ENCODE measurements at places on chromosomes 6 and 20.

GRCh38 chr6:72083976-72084375 lies 197.6 kb downstream of the RIMS1 start:
- DNase-seq = no peak

DNA sequence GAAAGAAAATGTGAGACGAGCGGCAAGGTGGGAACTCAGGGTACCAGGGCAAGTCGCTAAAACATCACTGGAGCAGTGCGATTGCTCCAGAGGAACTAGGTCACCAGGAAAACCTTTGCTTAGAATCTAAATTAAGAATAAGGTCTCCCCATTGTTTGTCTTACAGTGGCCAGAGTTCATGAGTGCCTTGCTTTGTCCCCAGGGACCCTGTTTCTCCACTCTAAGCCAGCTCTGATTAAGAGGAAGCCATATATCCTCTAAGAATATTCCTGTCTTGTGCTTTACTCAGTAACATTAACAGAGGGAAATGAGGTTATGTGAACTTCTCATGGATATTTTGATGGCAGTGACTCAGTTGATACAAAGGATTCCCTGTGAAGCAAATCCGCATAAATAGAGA lies 305.8 kb downstream of the CD83 start:
- DNase-seq = no peak

DNA sequence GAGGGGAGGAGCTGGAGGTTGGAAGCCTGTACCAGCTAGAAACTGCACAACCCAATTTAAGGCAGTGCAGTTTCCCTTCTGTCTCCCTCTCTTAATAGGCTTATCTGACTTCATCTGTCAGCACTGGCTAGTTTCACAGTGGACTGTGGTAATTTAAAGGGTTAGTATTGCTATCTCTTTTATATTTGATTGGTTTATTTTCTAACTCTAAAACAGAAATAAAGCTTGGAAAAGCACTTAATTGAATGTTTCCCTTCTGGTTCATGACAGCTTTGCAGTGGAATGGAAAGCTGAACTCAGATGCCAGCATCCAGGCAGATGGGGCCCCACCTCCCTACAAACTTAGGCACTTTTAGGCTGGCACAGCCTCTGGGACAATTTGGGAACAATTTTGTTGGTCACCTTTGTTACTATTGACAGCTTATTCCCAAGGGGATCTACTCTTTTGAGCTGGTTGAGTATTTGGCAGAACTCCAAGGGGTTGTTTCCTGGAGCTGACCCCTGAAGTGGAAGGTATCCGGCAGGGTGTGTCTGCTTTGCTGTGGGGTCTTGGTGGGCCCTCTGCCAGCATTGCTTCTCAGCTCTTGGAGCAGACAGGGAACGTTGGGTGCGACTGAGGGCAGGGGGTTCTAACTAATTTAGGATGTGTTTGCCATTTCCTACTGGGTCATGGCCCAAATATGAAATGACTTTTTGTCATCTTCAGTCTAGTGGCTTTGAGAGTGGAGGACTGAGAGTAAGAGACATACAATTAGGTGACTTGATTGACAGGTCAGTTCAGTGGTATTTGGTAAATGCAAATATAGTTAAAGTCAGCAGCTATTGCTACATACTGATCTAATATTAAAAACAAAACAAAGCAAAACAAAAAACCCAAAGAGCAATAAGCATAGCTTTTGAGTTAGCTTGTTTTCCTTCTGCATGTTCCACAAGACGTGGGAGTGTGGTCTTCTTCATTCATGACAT lies 9.3 kb downstream of the SH3BGRL2 start:
- no peak for DNase-seq

DNA sequence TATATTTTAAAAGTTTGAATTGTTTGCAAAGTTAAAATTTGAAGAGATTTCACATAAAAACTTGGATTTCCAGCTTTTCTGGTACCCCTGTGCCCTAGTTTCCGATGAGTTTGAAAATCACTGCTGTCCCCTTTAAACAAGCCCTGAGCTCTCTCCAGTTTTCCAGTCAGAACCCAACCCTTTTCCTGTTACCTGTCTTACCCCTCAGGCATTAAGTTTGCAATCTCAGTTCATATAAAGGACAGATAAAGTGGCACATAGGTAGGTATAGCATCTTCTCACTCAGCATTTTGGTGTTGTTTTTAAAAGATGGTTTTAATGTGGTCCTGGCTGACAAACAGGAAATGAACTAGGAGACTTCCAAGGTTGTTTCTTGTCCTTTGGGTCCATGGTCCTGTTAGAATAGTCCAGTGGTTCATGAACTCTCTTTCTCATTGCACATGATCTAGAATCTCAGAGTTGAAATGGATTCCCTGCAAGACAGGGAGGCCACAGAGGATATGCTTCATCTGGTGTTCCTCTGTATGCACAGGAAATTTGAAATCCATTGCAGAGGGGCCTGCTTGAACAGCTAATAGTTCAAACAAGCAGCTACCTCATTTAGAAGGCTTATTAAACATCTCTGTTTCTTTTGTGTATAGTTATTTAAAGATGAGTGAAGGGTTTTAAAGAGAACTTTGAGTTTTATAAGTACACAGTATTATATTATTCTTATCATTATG lies 82.7 kb downstream of the JAG1 start:
- no peak for DNase-seq

DNA sequence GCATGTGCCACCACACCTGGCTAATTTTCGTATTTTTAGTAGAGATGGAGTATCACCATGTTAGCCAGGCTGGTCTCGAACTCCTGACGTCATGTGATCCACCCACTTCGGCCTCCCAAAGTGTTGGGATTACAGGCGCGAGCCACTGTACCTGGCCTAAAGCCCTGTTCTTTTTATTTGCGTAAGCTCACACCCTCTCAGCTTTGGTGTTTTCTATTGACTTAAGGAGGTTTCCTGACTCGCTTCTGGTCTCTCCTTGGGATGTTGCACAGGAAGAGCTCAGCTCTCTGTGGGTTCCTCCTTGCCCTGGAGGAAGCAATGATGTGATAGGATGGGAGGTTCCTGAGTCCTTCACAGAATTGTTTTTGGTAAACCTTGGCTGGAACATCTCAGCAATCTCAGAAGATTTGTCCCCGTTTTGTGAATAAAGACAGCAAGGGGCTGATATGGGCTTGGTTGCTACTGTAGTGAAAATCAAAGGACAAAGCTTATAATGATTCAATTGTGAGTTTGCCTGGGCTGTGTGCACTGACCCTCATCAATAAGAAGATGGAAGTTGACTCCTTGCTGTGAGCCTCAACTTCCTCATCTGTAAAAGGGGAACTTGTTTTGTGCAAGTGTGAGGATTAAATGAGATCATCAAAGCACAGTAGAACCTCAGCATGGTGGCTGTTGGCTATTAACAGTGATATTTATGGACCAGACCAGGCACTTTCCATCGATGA lies 27.0 kb downstream of the TOX2 start:
- DNase-seq = no peak

GRCh38 chr6:144148886-144149285 lies 1.4 kb upstream of the STX11 start:
- no peak for DNase-seq

DNA sequence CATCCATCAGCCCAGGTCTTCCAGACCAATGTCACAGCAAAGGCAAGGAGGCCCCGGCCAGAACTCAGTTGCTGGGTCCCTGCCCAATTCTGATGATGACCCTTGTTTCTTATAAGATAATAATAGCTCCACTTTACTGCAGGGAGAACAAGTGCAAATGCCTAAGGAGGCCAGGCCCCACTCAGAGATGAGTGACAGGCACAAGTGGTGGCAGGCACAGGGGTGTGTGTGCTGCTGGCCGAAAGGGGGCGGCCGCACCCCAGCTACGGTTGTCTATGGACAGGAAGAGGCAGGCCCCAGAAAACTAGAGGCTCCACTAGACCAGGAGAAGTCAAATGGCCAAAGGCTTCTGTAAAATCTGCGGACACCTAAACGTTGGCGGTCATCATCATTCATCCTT lies 28.6 kb downstream of the GNAS-AS1 start:
- DNase-seq = no peak

GRCh38 chr6:13831615-13832014 lies 17.3 kb upstream of the MCUR1 start:
- DNase-seq = no peak

DNA sequence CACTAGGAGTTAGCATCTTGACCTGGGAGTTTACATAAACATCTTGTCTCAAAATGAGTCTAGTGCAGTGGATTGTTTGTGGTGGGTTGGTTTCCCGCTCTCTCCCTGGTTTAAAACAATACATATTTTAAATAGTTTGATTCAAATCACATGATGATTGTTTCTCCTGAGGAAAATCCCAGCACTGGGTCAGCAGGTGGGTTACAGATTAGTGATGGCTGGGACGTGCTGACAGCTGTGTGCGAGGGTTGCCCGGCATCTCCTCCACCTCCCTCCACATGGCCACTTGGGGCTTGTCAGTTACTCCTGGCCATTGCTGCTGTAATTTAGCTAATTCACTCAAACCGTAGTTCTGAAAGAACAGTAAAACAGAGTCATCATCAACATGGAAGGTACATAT lies 306.4 kb upstream of the CITED2 start:
- no peak for DNase-seq

- DNase-seq = no peak
These were observed 48.1 kb downstream of the EBF4 start for GRCh38 chr20:2740702-2741101.

DNA sequence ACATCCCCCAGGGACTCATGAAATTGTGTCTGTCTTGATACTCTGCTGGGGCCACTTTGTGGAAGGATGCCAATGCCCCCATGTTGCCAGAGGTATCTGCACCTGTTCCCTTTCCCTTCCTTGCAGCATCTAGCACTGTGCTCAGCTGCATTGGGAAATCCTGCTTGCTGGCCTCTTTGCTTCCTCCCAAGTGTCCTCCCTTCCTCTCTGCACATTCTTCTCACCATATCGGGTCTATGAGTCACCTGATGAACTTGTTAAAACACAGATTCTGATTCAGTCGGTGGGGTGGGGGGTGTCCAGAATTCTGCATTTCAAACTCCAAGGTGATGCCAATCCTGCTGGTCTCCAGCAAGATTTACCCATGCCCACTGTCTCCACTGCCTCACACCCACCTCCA lies 467.8 kb downstream of the PTPRT start:
- DNase-seq = no peak

GRCh38 chr6:143965503-143966171 lies 42.4 kb downstream of the PLAGL1 start:
- peak; percentile 17 for DNase-seq

DNA sequence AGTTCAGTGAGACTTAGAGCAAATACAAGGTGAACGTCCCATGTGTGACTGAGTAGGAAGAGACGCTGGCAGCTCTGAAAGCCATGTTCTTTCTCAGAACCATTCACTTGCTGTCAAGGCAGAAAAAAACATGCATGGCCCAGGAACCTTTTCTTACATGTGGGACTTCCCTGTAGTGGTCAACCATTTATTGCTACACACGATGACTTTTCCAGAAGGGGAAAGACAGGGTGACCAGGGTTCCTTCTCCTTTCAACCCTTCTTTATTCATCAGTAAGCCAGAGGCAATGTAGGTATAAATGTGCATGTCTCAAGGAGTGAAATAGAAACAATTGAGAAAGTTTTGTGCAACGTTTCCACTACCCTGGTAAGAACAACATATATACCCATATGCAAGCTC lies 189.0 kb downstream of the NFATC2 start:
- DNase-seq = no peak

GRCh38 chr6:48641544-48641943 lies 530.5 kb upstream of the PTCHD4 start:
- no peak for DNase-seq

GRCh38 chr6:45676380-45676779 lies 298.6 kb upstream of the SUPT3H start:
- no peak for DNase-seq

- no peak for DNase-seq
These were observed 42.1 kb downstream of the TRERF1 start for GRCh38 chr6:42409581-42409980.

- no peak for DNase-seq
These were observed 20.8 kb upstream of the SLCO4A1 start for GRCh38 chr20:62621251-62622110.

- no peak for DNase-seq
These were observed 1.5 kb downstream of the MTHFD1L start for GRCh38 chr6:150866991-150867501.

DNA sequence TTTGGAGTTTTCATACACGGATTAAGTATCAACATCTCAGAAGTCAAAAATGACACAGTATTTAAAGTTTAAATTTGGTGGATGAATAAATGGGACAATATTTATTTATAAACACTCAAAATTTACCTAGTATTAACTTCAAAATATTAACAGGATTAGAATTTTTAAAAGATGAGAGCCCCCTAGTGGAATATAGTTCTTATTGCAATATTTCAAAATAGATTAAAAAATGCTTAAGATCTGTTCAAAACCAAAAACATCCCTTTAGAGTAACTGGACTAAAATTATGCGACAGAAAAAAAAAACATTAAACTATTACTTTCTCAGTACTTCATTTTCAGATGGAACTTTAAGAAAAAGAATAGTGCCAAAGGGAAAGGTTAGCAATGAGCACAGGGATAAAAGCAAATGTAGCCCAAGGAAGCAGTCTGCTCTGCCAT lies 56.6 kb downstream of the SNX14 start:
- no peak for DNase-seq

Data from NCI-H1048 (cell line).